Peyer's patch (tissue), 4 donors: ENCODE measurements at places on chromosomes 12 and 14.

GRCh38 chr14:89740241-89740640 is 214.3 kb downstream of the EFCAB11 start:
- DNase-seq = no peak

DNA sequence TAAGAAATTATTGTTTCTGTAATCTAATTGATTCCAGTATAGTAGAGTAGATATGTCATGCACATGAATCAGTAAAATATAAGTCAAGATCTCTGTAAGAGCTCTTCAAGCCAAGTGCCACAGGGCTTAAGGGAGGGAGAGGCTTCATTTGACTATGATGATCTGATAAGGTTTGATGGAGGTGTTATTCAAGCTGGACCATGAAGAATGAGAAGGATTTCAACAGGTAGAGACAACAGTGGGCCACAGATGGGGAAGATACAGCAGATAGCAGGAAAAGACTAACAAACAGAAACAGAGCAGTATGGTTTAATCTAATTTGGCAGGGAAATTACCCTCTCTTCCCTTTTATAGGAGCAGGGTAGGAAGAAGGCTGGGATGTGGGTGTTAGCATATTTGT is 40.6 kb upstream of the FKBP4 start:
- DNase-seq = no peak

DNA sequence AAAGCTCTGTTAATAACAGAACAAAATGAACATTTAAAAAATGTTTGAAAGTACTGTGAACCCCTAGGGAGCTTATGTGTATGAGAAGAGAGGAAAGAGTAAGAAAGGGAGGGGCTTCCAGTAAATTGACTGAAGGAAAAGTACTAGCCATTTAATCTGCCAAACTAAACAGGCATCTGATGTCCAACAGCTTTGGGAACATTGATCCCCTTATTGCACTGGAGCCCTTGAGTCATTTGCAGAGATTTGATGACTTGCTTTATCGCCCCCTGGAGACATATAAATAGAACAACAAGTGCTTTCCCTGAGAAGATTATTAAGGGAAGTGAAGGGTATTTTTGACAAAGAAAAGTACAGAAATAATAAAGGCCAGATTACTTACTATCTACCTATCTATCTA is 319.3 kb upstream of the NOVA1 start:
- DNase-seq = no peak

GRCh38 chr14:105389534-105389933 is 8.8 kb upstream of the TEX22 start:
- no peak for DNase-seq

DNA sequence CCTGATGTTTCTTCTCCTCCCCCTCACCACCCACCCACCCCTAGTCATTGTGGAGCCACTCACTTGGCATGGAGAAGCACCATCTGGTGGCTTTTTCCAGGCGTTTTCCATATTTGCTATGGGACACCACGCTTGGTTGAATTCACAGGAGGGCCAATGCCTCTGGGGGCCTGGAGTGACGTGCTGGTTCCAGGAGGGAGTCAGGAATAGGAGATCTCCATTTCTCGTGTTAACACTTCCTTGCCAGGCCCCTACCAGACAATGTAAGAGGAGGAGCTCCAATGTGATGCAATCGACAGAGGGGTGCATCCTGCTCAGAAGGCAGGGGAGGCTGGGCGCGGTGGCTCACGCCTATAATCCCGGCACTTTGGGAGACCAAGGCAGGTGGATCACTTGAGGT is 21.6 kb upstream of the TESC start:
- DNase-seq = no peak

DNA sequence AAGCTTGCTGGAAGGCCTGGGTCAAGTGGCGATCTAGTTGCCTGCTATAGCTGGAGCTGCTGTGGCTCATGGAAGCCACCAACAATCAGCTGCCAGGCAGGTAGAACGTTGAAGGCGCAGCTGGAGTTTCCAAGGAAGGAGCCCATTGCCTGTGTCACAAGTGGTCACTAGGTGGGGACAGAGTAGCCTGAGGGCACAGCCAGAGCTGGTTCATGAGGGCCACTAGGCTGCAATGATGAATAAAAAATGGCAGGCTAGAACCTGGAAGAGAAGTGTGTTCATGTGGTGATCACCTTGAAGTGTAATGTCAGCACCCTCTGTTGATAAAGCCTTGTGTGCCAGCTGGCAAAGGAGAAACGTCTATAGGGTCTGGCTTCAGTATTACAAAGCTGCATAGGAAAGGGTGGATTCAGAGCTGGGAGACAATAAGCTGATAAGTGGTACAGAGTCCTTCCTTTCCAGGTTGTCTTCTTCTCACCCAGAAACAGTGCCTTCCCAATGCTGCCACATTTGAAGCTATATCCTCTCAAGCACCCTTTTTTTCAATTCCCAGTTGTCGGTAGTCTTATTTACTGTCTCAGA is 165.8 kb downstream of the EMP1 start:
- DNase-seq = peak; percentile 79

DNA sequence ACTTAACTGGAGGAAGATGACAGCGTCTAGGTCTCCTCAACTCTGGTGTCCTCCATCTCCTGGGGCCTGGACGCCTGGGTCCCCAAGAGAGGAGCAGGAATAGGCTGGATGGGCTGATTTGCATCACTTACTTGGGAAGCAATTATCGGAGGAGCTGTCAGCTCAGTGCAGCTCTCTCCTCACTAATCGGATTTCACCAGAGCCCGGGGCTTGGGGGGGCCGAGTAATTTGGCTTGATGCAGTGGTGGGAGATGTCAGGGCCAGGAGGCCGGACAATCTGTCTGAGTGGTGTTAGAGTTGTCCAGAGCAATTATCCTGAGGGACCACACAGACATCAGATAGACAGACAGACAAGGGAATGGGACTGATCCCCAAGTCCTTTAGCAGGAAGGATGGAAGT is 4.6 kb upstream of the SMUG1 start:
- DNase-seq = no peak

DNA sequence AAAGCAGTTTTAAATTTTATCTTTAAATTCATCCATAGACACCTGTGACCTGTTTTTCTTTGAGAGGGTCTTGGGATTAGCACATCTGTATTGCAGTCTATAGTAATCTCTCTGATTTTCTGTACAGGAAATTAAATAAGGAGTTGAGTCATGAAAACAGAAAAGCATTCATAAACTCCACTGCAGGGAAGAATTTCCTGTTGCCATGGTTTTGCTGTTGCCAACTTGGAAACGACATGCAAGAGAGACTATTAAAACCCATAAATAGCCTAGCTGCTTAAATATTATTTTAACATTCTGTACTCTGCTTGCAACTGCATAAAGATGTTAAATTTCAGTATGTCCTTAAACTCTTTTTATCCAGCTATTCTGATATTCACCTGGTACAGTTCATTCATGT is 281.0 kb upstream of the RGS6 start:
- DNase-seq = no peak

DNA sequence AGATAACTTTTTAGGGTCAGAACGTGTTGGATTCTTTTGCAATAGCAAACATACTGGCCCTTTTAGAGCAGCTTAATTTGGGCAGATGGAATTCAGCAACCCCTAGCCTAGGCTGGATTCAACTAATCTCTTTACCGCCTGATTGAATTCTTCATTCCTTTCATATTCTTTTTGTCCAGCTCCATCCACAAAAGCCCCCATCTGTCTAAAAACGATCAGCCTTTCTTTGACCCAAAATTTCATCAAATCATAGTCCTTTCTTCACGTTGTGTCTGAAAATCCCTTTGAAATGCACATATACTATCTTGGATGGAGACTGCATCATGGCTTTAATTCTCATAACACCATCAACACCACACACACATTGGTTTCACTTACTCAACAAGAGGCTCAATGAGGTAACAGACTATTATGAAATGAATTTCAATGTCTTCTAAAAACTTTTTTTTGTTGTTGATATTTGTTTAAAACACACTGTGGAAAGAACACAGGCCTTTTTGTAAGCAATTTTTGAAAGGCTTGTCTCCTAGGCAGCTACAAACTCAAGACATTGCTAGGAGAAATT is 128.0 kb upstream of the EEA1 start:
- no peak for DNase-seq

DNA sequence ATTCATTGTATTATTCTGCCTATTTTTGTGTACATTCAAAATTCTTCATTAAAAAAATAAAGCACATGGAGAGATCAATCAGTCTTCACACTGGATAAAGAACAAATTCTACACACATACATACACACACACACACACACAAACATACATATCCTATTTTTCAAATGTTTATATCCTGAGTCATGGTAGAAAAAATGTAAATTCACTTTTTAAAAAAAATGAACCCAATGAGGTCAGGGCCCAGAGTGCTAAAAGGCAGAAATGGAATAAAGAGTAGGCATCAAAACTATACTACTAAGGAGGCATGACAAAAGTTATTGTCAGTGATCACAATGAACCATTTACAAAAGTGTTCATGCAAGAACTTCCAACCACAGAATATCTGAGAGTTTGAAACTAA is 17.3 kb downstream of the GALC start:
- no peak for DNase-seq

- peak; percentile 95 for DNase-seq
Observed at GRCh38 chr14:74608959-74609611, 3.0 kb downstream of the LTBP2 start.

DNA sequence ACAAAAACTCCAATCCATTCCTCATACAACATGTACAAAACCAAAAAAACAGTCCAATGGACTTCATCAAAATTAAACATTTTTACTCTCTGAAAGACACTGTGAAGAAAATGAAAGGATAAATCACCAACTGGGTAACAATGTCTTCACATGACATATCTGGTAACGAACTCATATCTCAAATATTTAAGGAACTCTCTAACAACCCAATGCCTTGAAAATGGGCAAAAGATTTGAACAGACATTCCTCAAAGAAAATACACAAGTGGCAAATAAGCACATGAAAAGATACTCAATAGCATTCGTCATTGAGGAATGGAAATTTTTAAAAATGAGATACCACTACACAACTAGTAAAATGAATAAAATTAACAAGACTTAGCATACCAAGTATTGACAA is 198.7 kb upstream of the RASSF8 start:
- no peak for DNase-seq

GRCh38 chr12:38113991-38114390 is 202.6 kb upstream of the ALG10B start:
- DNase-seq = no peak

DNA sequence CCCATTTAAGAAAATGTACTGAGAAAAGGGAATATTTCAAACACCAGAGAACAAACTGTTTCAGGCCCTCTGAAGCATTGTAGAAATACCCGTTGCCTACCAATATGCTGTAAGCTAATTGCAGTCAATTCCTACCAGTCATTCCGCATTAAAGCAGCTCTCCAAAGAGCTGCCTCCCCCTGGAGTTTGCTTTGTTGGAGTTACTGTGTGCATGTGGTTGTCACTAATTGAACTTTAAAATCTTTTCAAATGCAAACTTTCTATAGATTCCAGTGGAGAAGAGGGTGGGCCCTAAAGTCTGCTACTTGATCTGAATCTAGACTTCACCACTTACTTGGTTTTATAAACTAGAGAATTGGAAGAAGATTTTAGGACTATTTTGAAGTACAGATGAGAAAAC is 112.7 kb downstream of the PLXNC1 start:
- no peak for DNase-seq

- no peak for DNase-seq
Observed at GRCh38 chr12:58359084-58359483, 417.7 kb downstream of the ATP23 start.

GRCh38 chr12:43740511-43741100 is 18.0 kb downstream of the PUS7L start:
- DNase-seq = no peak

GRCh38 chr12:121534495-121535148 is 46.2 kb downstream of the KDM2B start:
- DNase-seq = no peak

- DNase-seq = no peak
Observed at GRCh38 chr12:122876731-122877130, 19.2 kb downstream of the VPS37B start.

DNA sequence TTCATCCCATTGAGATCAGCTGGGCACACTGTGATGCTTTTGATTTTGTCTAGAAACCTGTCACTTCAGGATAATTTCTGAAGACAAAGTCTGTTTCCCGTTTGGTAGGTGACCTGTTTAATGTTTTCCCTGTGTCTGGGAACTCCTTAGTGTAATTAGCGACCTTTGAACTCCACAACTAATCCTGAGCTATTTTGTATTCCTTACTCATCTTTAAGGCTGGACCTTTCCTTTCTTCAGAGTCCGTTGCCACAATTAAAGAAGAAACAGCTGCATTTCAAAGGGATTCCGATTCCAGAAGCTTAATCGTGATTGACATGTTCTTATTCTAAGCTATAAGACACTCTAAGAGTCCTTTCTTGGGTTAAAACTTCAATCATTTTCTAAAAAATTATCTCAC is 22.0 kb downstream of the AP5M1 start:
- DNase-seq = no peak

DNA sequence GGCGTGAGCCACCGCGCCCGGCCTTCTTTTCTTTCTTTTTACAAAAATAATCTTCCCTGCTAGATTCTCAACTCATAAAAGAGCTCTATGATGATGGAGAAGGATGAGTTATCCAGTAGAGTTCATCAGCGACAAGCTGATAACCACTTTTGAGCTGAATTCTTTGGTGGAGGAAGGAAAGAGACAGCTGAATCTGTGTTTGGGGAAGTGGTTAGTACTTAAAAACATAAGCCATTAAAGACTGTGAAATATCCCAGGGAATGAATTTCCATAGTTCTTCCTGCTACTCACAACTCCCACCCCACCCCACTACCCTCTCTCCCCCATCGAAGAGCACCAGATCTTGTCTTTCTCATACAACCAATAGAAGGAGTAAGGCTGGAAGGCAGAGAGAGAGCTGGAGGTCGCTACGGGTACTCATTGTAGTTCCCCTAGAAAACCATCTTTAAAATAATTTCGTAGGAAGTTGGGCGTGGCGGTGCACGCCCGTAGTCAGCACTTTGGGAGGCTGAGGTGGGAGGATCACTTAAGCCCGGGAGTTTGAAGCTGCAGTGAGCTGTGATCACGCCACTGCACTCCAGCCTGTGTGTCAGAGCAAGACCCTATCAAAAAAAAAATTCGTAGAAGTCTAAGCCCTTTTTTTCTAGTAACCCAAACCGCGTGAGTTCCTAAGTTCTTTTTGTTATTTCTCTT is 647 bp upstream of the ESPL1 start:
- no peak for DNase-seq

DNA sequence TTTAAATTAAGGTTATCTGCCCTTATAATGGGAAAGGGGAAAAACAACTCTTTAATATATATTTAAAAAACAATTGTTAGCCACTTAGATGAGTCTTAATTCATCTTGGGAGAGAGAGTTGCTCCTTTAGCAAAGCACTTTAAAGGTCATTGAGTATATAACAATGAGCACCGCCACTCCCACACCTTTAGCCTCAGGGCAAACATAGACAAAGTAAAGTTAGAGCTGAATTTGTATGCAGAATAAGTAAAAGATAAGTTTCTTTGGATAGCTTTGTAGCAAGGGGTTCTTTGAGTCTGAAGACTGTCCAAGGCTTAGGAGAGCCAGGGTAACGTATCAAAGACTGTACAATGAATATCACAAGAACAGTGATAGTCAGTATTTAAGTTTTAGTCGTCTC is 728.8 kb upstream of the LMO3 start:
- no peak for DNase-seq

DNA sequence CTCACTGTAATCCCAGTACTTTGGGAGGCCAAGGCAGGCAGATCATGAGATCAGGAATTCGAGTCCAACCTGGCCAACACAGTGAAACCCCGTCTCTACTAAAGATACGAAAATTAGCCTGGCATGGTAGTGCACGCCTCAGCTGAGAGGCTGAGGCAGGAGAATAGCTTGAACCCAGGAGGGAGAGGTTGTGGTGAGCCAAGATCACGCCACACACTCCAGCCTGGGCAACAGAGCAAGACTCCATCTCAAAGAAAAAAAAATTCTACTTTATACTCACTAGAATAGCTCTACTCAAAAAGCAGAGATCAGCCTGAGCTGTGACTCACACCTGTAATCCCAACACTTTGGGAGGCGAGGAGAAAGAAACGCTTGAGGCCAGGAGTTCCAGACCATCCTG is 17.1 kb downstream of the NUMB start:
- no peak for DNase-seq
